Omental fat pad (tissue), 4 donors: ENCODE measurements at places on chromosomes 12 and 14.

GRCh38 chr14:92651758-92652406 is 96.5 kb downstream of the LGMN start:
- DNase-seq = no peak

- no peak for DNase-seq
Measured at GRCh38 chr12:38783304-38783703, 122.1 kb downstream of the CPNE8 start.

DNA sequence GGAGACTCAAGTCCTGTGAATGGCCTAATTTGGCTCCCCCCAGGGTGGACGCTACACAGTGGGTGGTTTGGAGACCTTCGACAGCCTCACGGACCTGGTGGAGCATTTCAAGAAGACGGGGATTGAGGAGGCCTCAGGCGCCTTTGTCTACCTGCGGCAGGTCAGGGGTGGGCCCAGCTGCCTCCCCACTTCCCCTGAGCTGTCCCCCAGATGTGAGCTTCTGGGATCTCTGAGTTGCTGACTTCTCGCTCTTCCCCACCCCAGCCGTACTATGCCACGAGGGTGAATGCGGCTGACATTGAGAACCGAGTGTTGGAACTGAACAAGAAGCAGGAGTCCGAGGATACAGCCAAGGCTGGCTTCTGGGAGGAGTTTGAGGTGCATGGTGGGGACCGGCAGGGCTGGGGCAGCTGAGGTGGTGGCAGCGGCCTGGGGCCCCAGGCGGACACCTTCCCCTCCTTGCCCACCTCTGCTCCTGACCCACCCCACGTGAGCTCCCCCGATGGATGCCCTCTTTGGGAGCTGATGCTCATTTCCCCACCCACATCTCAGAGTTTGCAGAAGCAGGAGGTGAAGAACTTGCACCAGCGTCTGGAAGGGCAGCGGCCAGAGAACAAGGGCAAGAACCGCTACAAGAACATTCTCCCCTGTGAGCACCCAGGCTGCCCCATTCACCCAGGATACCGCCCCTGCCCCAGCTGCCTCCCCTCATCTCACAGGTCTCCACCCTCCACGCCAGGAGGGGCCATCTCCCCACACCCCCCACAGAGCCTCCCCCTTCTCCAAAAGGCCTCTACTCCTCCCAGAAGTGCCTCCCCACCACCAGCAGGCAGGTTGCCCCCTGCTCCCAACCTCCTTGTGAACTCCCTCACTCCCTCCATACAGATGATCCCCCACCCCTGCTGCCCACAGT is 4.2 kb downstream of the PTPN6 start:
- DNase-seq = no peak

DNA sequence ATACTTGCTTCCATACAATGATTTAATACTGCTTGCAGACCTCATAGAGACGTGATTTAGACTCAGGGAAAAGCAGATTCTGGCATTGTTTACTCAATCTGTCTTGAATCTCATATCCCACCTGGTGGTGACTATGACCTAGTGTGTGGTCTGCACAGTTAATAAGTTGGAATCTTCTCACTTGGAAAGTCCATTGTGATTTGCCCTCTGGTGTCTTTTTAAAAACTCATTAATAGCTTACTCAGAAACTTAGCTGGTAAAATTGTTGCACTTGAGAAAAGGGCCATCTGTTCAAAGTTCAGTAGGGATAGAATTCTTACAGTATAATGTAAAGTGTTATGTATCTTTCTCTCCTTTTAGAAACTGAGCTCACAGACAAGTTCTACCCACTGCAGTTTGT is 106.0 kb downstream of the PELI2 start:
- no peak for DNase-seq

- DNase-seq = peak; percentile 81
Measured at GRCh38 chr14:96362965-96363750, at the start of the genes ATG2B and GSKIP. ATG2B (minus strand) TSS chr14:96363341; CDS start chr14:96362976, 365 bp downstream. GSKIP (plus strand) TSS chr14:96363526; CDS start chr14:96382248, 18,722 bp downstream.

GRCh38 chr14:54719406-54719805 is 152.5 kb downstream of the SAMD4A start:
- DNase-seq = no peak

DNA sequence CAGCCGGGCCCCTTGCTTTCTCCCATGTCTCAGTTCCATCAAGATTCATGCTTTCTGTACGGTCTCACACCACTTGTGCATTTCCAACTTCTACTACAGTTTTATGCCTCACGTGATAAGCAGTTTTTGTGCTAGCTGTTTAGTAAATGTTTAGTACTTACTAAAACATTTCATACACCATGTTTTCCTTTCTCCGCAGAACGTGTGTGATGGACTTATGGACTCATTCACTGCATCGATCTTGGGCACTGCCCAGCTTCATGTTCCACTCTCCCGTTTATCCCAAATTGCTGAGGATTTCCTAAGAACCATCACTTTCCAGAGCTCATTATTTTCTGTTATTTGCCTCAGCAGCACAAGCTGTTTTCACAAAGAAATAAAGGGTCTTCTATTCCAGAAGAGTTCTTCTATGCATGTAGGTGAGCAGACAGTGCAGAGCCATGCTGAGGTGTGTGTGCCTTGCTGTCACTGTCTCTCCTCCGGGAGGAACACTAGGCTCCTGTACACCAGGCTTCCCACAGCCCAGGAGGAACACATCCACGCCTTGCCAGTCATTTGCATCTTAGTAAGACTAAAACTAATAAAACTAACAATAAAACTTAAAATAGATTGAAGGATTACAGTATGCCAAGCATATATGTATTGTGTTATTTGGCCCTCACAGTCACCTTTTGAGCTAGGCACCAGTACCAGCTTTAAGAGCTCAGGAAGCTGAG is 90.3 kb upstream of the EEA1 start:
- DNase-seq = no peak

DNA sequence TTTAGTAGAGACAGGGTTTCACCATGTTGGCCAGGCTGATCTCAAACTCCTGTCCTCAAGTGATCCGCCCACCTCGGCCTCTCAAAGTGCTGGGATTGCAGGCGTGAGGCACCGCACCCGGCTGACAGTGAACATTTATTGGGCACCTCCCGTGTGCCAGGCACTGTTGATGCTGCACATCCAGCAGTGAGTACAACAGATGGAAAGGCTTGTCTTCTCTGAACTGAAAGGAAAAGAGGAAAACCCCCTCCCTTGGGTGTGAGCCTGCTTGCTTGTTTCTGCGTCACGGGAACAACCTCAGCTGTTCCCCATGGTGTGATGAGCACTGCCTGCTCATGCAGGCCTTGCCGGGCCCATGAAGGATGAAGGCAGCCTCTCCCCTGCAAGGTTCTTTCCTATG is 39.5 kb downstream of the DGLUCY start:
- DNase-seq = no peak

- DNase-seq = no peak
Measured at GRCh38 chr14:90587252-90587910, 190.6 kb downstream of the CALM1 start.

DNA sequence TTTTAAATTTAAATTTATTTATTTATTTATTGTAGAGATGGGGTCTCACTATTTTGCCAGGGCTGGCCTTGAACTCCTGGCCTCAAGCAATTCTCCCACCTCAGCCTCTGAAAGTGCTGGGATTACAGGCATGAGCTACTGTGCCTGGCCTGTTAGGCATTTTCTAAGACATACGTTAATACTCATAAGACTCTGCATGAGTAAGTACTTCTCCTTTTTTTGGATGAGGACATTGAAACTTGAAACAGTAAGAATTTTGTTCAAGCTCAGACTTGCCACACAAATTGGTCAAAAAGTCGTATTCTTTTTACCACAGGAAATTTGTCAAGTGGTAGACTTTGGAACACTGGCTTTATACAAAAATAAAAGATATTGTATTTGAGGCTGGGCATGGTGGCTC is 187.4 kb upstream of the RASSF8 start:
- no peak for DNase-seq

DNA sequence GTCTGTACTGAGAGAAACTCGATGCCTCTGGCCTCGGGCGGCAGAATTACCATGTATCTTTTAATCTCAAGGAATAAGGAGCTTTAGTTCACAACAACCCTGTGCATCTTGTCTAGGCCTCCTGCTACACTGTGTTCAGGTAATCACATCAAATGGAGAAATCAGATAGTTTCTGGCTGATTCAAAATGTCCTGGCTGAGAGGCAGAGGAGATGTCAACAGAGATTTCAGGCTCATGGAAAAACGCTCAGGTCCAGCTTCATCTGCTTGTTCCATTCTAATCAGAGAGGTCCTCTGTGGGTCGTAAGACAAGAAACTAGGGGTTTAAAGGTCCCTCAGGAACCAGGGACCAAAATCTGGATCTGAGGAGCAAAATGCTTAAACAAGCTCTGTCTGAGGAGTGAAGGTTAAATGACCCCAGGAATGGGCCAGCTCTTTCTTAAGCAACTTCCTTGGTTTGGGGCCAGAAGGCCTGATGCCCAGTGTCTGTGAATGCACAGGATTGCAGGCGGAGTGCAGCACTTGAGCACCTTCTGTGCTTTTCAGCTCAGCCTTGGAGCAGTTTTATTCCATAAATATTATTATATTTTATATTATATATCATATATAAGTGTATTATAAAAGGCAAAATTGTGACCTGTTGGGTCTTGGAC is 170.2 kb upstream of the PRICKLE1 start:
- DNase-seq = no peak

DNA sequence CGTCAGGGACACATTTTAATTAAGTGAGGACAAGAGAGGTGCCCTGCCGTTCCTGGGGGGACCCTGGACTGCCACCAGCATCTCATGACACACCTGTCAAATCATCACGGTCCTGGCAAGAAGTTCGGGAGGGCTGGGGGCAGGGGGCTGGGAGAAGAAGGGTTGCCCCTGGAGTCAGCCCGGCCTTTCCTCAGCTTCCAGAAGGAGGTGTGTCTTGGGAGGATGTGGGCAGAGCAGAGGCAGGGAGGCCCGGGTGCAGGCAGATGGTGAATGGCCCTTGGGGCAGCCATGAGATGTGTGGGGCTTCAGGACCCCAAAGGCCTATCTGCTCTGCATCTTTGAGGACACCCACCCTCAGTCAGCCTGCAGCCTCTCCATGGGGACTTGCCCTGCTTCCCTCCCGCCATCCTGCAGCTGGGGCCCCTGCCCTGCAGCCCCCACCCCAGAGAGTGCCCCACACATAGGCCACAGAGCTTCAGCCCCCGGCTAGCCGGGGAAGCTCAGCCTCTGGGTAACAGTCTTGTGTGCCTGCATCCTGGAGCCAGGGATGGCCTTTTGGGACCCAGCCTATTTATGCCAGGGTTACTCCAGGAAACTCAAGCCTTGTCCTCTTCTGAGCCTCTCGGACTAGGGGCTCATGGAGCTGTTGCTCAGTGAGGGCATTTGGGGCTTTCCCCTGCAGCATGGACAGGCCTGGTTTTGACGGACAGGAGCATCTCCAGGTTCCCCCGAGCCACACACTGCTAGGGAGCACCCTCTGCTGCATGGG is 178.5 kb downstream of the KIF26A start:
- no peak for DNase-seq

DNA sequence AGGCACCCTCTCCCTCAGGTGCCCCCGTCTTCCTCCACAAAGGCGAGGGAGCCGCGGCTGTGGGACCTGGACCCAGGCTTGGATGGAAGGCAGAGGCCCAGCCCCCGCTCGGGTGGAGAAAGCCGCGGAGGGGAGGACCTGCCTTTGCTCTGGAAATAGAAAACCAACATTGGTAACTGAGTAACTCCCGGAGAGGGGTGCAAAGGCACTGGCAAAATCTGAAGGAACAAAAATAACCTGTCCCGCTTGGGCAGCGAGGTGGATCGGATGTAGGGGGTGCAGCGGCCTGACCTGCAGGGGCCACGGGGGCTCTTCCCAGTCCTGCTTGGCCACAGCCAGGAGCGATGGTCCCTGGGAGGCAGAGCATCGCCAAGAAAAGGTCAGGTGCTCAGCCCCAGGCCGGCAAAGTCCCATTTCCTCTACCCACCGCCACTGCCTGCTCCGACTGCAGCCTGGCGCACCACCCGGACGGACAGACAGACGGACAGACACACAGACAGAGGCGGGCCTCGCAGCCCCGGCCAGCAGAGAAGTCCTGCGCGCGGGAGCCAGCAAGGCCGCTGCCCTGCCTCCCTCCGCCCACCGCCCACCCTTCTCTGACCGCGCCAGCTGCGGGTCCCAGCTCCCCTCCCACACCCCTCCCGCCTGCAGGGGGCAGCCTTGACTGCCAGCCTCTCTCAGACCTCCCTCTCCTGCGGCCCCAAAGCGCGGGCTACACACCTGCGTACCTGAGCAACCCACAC is 21.4 kb upstream of the TMEM106C start:
- no peak for DNase-seq

GRCh38 chr12:1498199-1498740 is 96.1 kb downstream of the FBXL14 start:
- no peak for DNase-seq

DNA sequence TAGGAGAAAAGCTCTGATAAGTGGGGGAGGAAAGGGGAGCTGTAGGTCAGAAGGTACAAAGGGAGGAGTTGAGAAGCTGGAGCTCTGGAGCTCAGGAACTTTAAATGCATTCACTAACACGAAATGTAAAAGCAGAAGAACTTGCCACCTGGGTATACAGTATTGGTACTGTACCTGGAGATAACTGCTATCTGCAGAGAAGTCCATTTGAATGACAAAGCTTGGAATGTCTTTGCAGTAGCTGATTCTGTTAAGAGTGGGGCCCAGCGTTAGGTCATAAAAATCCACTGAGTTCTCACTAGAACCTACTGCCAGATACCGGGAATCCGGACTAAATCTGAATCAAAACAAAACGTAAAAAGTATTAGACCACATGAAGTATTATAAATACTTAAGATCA is 55.6 kb downstream of the ZC3H14 start:
- DNase-seq = no peak

DNA sequence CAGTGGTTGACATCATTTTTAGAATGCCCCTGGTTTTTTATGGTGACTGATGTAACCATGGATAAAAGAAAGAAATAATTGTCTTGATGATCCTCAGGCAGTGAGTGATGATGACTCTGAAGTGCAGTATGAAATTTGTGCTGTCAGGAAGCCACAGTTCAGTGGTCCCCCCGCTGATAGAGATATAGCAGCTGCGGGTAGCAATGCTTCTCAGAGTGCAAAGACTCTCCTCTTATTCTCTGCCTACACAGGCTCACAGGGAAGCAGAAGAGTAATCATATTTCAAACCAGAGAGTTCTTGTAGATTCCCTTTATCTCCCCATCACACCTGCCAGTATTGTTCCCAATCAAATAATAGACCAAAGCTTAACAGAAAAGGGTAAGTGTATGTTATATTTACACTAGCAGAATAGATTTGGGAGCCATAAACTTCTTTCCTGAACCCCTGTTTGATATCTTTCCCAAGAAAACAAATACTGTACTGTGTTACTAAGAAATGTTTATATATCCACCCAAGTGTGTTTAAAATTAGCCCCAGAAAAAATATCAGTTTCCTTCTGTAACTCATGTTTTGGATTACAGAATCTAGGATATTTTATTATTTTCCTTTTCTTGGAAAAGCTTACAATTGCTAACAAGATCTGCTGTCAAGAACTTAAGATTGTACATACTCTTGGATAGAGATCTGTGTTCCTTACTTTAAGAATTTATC is 1817.4 kb upstream of the FLRT2 start:
- no peak for DNase-seq

DNA sequence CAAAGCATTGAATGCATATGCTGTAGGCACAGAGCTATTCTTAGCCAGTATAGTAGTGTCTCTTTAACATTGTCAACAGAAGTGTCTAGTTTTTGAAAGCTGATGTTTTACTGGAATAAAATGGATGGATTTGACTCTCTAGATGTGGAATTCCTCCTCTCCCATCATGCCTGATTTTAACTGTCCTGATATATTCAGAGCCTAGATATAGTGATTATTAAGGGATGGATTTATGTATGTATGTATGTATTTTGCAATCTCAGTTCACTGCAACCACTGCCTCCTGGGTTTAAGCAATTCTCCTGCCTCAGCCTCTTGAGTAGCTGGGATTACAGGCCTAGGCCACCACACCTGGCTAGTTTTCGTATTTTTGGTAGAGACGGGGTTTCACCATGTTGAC is 144.8 kb upstream of the NAV3 start:
- DNase-seq = no peak
